Adipocyte (in vitro differentiated cells): ENCODE measurements at places on chromosomes 13 and 19.

GRCh38 chr13:91740756-91741155, 342.3 kb downstream of the GPC5 start:
- no peak for DNase-seq

DNA sequence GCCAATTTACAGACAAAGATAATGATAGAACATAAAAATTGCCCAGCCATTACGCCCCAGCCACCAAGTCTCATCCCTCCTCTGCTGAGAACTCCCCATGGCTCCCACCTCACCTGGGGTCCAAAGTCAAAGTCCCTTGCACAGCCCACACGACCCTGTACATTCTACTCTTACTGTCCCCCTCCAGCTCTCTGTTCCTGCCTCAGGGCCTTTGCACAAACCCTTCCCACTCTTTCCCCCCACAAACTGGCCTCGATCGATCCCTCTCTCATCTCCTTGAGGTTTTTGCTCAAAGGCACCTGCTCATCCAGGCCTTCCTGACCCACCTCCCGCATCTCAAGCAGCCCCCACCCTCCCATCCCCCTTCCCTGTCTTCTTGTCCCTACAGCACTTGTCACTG, 1.3 kb downstream of the DOCK6 start:
- DNase-seq = no peak

DNA sequence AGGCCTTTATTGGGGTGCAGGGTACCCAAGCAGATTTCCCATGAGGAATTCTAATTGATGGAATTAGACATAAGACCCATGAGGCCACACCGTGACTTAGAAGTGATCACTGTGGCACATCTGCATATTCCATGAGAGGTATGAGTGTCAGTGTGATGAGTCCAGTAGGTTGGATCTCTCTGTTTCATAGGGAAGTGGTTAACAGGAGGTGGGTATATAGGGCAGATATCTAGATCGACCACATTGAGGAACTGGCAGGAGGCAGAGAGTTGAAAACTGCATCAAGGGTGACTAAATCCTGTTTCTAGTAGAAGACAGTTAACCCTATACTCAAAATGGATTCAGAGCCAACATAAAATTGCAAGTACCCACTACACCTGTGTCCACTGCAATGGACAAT, 68.6 kb upstream of the MIR17HG start:
- no peak for DNase-seq

DNA sequence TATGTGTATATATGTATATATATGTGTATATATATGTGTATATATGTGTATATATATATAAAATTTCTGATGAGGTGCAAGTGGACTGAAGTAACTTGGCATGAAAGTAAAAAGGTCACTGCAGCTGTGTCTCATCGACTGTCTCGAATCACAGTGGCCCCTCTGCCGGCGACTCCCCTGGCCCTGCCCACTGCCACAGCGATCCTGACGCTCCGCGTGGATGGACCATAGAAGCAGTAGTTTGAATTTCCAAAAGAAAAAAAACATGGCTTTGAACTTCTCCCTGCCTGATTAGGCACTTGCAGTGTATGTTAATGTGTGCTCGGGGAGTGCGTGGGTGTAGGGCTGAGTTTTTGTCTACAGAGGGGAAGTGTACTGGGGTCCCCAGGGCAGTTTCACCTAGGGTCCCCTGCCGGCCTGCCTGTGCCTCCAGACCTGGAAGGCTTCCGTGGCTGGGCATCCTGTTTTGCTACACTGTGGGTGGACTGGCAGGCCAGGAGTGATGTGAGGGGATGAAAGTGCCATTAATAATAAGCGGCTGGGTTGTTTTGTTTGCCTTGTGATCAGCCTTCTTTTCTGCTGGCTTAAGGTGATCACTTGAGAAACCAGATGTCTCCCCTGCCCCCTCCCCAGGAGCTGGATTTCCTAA, 10.8 kb downstream of the ZIC5 start:
- DNase-seq = no peak

- no peak for DNase-seq
Observed at GRCh38 chr19:20969898-20970297, 46.8 kb downstream of the ZNF85 start.

GRCh38 chr19:35890113-35890650, 10.2 kb downstream of the NFKBID start:
- no peak for DNase-seq

GRCh38 chr19:56866538-56866937, 26.0 kb upstream of the PEG3 start:
- DNase-seq = no peak

GRCh38 chr13:40311356-40312101, 354.9 kb downstream of the FOXO1 start:
- DNase-seq = no peak

DNA sequence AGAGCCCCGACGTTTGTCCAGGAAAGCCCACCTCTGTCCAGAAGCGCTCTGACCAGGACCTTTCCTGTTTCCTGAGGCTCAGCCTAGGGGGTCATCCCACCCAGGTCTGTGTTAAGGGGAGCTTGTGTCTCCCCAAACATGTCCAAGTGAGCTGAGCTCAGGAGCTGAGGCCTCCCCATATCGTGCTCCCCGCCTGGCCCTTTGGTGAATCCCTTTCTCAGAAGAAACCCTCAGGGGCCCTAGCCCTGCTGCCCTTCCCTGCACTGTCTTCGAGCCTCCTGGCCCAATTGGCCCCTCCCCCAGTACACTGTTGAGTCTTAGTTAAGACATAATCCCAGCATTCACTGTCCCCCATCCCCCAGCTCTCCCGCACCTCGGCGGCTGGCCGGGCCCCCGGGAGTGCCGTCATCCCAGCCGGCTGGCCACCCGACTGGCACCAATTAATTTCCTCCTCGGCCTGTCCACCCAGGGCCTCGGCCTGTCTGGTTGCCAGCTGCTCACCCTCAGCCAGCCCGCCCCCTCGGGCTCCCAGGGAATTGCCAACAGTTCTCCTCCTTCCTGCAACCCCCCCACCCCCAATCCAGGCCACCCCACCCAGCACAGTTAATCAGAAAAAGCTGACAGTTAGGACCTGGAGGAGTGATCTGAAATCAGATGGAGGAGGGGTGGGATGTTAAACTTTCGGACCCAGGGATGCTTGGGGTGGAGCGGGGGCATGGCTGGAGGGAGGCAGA, 13.6 kb downstream of the IER2 start:
- peak; percentile 84 for DNase-seq

DNA sequence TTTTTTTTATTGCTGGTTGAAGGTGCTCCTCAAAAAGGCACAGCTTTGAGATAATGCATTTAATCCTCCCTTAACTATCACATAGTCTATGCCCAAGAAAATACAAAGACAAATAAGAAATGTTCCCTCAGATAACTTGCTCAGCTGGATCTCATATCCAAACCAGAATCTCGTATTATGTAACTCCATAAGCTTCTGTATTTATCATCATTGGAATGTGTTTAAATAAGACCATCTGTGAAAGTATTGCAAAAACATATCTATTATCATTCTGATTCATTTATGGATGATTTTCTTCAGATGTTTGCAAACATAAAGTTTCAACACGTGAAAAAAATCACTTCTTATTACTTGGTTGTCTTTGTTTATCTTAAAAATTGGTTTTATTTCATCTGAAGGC, 190.9 kb downstream of the IRS2 start:
- peak; percentile 52 for DNase-seq

DNA sequence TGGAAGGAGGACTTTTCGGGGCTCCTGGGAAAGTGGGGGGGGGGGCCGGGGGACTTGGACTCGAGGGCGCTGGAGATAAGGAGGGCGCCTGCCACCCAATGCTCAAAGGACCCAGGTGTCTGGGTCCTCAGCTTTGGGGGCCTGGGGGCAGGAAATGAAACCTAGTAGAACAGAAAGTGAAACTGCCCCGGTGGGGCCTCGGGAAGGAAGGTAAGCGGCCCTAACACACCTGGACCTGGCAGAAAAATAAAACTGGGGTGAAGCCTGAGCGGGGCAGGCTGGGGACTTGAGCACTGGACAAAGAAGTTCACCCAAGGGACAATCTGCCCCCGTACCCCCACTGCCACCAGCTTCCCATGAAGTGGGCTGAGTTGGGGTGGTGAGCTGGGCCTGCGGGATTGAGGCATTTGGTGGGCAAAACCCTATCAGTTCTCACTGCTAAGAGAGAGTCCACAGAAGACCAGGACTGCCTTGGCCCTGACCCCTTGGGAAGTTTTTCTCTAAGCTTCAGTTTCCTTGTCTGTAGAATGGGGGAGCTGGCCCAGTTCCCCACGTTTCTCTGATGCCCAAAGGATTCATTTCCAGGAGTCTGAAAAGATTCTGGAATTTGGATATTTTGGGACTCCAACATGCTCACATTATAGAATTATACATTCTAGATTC, 2.3 kb downstream of the PRKD2 start:
- peak; percentile 26 for DNase-seq

- DNase-seq = no peak
Observed at GRCh38 chr19:3825286-3825956, 39.2 kb upstream of the MATK start.

DNA sequence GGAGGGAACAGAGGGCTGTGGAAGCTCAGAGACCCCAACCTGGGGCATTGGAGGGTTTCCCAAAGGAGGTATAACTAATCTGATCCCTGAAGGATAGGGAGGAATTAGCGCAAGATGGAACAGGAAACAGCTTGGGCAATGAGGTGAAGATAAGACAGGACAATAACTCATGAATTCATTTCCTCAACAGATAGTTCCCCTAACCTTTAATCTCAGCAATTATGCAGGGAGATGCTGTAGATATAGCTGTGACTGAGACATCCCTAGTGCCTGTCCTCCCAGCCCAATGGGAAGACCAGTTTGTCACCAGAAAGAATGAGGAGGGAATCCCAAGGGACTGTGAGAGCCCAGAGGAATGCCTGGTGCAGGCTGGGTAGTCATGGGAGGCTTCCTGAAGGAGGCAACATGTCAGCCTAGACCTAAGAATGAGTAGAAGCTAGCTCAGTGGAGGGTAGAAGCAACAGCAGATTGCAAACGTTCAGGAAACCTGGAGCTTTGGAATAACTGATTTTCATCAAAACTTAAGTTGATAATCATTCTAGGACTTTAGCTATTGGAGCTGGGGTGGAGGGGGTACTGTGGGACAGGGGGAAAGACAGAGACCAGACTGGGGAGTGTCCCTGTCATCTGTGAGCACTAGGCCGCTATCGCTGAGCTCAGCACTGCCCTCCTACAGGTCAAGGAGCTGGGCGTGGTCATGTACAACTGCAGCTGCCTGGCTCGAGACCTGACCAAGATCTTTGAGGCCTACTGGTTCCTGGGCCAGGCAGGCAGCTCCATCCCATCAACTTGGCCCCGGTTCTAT, 18.8 kb downstream of the HIPK4 start:
- no peak for DNase-seq

- no peak for DNase-seq
Observed at GRCh38 chr13:71219698-71220415, 647.1 kb downstream of the DACH1 start.

GRCh38 chr13:40379196-40379595, 287.2 kb downstream of the FOXO1 start:
- DNase-seq = no peak
